Neural crest cell (in vitro differentiated cells): ENCODE measurements at places on chromosomes 12 and 14. TPM values are rescaled to one million over a fixed set of nuclear protein-coding genes. Genes with fewer than 3 reads are reported as not detected.

Gene LMO3
- total RNA-seq = 26.5 and 34.1 TPM in 2 replicates

GRCh38 chr14:57822081-57822480 lies 43.8 kb downstream of the SLC35F4 start:
- no peak for DNase-seq

- no peak for DNase-seq
These were observed 111.0 kb downstream of the MNAT1 start for GRCh38 chr14:60845523-60845922.

- no peak for DNase-seq
These were observed 88.8 kb downstream of the CHGA start for GRCh38 chr14:93011650-93012325.

Gene APOF
- not detected in 2 replicates for total RNA-seq

Gene TNFRSF1A
- 41.5 and 47.7 TPM in 2 replicates for total RNA-seq

DNA sequence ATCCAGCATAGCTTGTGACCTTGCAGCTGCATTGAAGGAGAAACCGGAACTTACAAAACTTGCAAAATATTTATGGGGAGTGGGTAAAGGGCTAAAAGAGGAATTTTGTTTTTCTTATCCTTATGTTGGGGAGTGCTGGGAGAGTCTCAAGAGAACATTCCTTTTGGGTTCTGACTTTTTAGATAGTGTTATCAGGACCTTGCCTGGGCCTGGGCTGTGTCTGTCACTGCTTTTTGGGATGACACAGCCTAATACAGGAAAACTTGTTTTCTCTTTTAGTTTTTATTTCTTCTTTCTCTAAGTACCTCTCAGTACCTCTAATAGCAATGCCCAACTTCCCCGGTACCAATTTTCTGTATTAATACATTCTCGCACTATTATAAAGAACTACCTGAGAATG lies 850.6 kb downstream of the RPS29 start:
- no peak for DNase-seq

DNA sequence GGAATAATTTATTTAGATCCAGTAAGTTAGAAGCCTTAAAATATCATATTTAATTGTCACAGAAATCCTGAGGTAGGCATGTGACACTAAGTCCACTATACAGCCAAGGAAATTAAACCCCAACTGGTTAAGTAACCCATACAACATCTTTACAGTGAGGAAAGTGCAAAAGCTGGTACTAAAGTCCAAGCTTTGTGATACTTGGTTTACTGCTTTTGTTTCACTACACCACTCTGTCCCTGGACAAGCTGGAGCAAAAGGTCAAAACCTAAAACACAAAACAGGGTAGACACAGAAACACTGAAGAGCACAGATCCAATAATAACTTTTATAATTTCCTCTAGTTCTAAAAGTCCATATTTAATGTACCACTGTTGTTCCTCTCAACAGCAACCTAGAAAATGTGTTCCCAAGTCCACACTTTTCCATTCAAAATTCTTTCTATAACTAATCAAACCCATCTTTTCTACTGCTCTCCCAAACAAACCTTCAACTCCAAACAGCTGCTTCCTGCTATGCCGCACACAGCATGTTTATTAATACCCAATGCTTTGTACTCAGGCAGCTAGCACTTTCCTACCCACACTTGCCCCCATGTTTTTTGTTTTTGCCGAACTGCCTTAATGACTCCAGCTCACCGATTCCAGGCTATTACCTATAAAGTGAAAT lies 90.9 kb downstream of the MED13L start:
- DNase-seq = no peak

DNA sequence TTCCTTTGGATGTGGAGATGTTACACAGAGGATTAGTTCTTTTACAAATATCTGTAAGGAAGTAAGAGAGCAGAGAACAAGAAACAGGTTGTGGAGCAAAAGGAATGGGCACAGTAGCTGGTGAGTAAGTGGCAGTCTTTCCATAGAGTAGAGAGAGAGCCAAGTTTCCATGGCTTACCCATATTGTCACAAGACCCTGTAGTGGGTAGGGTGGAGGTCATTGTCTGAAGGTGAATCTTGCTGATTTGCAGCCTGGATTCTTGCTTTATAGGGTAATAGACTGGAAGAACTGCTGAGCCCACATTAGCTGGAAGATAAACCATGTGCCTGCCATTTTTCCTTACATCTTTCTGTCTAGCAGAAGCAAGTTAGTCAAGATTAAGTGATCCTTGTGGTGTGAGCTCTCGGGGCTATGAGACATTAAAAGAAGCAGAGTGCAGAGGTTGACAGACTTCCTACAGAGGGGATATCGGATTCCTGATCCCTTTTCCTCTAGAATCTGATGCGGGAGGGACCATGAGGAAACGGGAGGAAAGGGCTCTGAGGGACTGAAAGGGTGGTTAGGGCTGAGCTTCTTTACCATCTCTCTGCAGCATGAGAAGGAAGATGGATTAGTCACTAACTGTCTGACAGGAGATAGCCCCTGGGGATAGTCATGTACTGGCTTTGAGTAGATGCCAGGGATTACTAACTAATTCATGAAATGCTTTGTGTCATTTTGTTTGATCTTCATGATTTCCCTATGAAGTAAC lies 44.0 kb upstream of the LRTM2 start:
- no peak for DNase-seq

Gene HOXC10
- 1.8 TPM in 2 replicates for total RNA-seq

DNA sequence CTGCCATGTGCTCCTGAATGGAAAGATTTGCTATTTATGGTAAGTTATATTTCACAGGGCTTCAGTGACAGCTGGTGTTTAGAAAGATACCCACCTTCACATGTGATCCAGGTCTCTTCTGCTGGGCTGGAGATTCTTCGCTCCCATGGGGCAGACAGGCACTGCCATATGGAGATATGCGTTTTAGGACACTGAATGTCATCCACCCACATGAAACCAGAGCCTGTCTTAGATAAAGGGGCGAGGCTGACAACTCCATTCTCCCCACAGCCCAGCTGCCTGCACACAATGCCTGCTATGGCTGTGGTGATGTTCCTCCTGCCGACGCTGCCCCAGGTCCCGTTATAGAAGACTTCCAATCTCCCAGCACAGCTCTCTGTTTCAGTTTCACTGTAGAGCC lies 69.4 kb downstream of the ACSM4 start:
- DNase-seq = no peak

DNA sequence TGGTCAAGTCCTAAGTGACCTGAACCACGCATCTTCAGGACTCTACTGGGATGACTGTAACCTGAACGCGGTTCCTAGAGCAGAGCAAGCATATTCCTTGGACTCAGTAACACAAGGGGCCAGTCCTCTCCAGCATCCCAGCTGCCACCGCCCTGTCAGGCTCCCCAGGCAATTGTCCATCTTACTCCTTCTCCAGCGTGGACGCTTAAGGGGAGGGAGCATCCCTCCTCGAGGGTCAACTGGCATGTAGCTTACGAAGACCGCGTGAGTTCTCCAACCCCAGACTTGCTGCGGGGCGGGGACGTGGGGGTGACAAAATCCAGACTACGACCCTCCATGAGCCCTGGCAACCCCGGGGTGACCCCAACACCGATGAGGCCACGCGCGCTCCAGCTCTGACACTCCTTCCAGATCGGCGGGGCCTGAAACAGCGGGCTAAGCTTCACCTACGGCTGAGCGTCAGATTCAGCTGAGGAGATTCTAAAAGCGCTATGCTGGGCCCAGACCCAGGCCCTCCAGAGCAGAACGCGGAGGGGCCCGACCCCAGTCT lies 846 bp upstream of the MTHFD1 start:
- no peak for DNase-seq

- no peak for DNase-seq
These were observed 3.2 kb upstream of the AMIGO2 start for GRCh38 chr12:47082796-47083621.

Gene STON2
- 24.0 and 27.4 TPM in 2 replicates for total RNA-seq

Gene PPP4R4
- 1.1 and 1.6 TPM in 2 replicates for total RNA-seq

- DNase-seq = no peak
These were observed 31.0 kb upstream of the GRIP1 start for GRCh38 chr12:66709893-66710292.

Gene FGF23
- 0.16 and 0.25 TPM in 2 replicates for total RNA-seq

DNA sequence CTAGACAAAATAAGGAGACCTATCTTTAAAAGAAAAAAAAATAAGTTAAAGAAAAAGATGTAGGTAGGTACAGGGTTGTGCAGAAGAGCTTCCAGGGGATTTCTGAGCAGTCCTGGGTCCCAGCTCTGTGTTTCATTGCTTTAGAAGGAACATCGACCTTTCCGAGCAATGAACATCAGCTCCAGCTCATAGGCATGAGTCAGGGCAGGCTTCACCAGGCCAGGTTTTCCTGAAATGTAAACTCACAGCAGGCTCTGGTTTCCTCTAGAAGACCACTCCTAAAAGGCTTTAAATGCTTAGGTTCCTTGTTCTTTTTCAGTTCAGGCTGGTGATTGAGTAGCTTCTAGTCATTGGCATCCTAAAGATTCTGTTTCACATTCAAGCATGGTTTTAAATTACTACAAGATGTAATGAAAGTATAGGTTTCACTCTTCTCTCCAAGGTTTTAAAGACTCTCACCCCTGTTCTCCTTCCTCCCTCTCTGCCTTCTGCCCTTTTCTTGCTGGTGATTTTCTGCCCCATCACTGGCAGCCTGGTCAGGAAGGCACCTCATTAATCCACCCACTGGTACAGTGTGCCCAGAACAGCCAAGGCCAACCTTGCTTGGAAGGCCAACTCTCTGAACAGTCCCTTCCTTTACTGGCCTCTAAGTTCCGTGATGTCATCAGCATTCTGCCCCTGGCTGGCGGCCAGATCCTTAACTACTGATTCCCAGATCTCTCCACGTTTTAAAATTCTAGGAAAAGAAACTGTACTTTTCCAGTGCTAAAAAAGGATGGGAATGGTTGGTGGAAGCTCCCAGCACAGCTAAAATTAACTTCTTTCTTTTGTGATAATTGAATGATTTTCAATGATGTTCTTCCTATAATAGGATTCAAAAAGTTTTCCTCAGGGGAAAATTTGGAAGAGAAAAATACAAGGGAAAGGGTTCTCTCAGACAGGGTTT lies 109.4 kb upstream of the HIF1A start:
- DNase-seq = no peak

Gene FSCB
- not detected in 2 replicates for total RNA-seq

DNA sequence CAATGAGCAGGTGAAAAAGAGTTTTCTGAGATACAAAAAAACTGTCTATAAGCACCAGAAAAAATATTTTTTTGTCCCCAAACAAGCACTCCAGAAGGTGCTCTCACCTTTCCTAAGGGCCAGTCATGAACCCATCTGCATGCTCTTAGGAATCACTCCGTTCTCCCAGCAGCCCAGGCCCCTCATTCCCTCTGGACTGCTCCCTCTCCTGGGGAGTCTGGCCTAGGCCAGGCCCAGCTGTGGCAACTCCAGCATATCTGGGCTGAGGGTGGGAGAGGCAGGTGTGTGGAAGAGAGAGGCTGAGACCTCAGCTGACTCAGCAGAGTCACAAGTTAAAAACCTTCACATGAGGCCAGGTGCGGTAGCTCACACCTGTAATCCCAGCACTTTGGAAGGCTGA lies 54.6 kb downstream of the TRAFD1 start:
- no peak for DNase-seq

DNA sequence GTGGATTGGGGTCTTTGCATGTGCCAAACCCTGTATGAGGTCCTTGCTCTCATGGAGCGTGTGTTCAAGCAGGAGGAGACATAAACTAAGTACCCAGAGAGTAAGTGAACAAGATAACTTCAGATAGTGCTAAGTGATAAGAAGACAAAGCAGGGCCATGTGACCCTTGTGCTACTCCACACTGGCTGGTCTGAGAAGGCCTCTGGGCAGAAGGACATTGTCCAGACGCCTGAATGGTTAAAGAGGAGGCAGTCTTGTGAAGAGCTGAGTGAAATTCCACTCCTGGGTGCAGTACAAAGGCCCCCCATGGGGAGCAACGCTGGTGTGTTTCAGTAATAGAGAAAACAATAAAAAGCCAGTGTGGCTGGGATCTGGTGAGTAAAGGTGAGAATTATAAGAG lies 93.3 kb upstream of the RIC8B start:
- DNase-seq = no peak

- DNase-seq = no peak
These were observed 1.4 kb downstream of the TRMT61A start for GRCh38 chr14:103530390-103530789.

GRCh38 chr12:52254180-52254964 lies 20.1 kb upstream of the KRT86 start:
- no peak for DNase-seq

- no peak for DNase-seq
These were observed 1119.2 kb upstream of the TMEM132C start for GRCh38 chr12:127147724-127148123.

GRCh38 chr14:76067536-76067935 lies 82.0 kb downstream of the IFT43 start:
- DNase-seq = no peak

- no peak for DNase-seq
These were observed 444.1 kb downstream of the RAD51B start for GRCh38 chr14:68263563-68264259.

Gene PRICKLE1
- 9.3 and 9.4 TPM in 2 replicates for total RNA-seq

Gene COX8C
- total RNA-seq = not detected in 2 replicates

DNA sequence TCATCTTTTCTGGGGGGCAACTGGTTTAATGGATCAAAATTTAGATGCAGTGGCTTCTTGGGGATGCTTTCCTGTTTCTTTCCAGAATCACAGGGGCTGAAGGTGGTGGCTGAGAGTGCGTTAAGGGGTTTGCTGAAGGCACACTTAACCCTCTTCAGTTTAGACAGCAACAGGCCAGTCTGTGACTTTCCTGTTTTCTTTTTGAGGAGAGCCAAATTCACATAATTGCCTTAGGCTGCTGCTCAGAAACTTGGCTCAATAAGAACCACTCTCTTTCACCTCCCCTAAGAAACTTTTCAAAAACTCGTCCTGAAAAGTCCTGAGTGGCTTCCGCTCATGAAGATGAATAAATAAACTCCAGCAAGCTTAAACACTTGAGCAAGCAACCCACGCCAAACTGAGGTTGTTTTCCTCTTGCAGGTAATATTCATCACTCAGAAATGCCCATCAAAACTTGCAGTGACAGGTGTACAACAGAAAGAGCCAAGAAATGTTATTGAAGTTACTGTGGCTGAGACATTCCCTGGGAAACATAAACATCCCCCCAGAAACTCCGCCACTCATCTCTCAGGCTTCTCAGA lies 510.4 kb downstream of the TMEM132D start:
- no peak for DNase-seq

DNA sequence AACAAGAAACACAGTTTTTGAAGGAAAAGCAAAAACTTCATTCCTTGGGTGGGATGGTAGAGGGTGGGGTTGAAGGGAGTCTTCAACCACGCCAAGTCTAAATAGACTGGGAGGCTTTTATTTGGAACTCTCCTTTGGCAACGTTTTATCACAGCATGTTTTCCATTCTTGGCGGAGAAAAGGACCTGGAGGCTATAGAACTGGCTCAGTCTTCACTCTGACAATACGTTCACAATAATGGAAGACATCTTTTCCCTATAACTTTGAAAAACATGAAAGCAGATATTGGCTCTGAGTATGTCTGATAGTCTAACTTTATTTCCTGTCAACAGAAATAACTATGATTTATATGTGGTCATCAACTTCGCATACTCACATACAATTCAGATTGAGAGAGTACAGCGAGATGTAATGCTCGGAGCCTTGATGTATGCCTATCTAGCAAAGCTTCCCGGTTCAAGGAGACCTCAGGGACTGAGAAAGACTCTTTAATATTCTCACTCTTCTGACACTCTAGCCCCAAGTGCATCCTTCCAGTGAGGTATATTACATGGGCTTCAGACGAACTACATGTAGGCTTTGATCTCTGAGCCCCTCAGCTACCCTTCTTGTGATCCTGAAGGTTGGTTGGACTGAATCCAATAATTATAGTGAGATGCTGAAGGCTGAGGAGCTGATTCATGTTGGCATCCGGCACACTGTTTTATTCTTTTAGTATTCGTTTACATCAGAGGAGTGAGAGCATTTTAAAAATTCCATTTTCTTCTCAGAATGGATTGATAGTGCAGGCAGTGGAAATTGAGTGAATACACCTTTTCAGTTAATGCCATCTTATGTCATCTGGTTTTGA lies 14.0 kb downstream of the TMEM30B start:
- DNase-seq = no peak
